ENCODE measurements at places on chromosomes 16 and 17.

DNA sequence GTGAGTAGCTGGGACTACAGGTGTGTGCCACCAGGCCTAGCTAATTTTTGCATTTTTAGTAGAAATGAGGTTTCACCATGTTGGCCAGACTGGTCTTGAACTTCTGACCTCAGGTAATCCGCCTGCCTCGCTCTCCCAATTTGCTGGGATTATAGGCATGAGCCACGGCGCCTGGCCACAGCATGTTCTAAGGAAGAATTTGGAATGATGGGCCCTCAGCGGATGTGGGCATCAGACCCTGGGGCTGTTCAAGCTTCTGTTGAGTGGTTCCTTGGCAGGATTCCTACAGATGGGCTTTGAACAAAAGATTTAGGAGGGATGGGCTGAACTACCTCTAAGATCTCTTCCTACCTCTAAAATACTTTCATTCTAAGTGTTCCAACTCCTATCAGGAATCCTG, 4.1 kb downstream of the PRPSAP2 start:
- no peak for DNase-seq

DNA sequence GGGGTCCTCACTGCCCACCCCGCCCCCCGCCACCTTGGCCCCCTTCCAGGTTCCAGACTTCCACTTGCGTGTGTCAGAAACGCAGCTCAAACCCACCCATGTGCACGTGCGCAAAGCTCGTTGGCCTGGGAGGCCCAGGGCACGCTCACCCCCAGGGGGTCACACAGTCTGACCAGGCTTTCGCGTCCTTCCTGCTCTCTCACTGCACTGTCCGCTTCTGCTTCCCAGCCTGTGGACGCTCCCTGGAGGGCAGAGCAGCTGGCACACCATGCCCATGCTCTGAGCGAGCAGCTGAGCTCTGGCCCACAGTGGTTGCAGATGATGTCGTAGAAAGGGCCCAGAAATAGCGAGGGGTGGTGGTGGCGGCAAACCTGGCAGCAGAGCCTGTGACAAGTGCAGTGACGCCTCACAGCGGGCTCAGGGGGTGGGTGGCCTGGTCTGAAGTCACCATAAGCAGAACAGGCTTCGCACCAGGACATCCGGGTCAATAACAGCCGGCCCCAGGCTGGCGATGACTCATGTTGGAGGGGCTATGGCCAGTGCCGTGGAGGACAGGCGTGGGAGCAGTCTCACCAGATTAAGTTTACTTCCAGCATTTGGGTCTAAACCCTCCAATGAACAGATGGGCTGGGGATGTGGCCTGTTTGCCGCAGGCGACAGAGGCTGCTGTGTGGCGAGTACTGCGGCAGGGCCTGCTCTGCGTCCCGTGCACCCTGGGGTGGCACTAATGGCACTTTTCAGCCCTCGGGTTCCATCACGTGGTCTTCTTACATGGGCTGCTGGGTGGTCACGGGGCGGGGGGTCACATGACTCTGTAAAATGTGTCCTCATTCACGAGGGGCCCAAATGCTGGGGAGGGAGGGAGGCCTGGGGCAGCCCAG, 49.0 kb downstream of the NT5M start:
- peak; percentile 14 for DNase-seq

GRCh38 chr17:9865586-9865985, 39.5 kb downstream of the RCVRN start:
- no peak for DNase-seq

GRCh38 chr16:10646581-10647263, 48.0 kb downstream of the TEKT5 start:
- no peak for DNase-seq

DNA sequence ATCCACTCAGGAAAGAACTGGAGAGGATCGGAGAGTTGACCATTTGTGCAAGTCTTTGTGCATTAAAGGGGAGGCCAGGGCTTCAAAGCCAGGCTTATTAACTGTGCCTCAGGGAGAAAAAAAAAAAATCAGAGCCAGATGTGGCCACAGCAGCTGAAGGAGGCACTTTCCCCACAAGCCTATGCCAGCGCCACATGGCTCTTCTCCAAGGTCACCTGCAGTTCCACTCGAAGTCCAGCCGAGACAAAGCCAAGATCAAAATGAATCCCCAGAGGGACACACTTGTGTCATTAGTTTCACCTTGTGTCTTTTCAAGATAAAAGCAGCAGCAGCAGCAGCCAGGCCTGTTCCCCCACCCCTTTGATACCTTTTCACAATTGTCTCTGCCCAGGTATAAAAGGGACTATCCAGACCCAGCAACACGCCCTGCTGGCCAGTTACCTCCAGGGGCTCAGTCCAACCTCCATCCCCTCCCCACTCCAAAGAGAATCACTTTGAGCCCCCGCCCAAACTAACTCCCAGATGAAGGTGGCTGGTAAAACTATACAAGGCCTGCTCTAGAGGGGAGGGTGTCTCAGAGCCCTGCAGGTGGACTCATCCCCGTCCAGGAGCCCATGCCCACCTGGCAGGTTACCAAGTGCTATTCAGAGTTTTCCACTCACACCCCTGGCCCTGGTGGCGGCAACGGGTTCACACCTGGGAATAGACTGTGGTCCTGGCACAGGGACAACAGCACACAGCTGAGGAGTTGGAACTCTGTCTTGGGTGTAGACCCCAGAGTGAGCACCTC, 29.2 kb downstream of the AXIN2 start:
- DNase-seq = no peak

DNA sequence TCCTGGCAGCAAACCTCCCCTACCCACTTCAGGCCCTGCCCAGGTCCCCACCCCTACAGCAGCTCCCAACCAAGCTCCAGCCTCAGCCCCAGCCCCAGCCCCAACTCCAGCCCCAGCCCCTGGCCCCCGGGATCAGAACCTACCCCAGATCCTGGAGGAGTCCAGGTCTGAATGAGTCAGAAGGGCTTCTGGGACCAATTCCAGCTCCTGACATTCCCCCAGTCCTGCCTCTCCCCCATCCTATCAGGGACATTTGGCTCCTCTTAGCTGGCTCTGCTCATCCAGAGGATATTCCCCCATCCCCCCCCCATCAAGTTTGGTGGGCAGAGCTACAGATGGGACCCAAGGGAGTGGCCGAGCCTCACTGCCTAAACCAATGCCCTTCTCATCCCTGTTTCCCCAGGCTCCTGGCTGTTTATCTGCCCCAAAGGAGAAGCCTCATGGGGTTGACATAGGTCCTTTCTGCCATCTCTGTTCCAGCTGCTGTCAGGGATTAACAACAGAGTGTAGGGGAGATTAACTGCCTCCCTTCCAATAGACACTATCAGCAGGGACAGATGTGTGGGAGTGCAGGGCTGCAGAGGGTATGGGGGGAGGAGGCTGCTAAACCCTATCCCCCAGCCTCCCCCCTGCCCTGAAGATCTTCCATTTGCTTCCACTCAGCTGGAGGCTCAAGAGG, 16.5 kb downstream of the CNTNAP1 start:
- peak; percentile 93 for DNase-seq

- DNase-seq = no peak
Observed at GRCh38 chr17:78258323-78259191, 27.1 kb downstream of the TMEM235 start.

- DNase-seq = peak; percentile 48
Observed at GRCh38 chr17:56678249-56679114, 85.0 kb downstream of the NOG start.

GRCh38 chr16:30005341-30006094, 5.3 kb downstream of the DOC2A start:
- peak; percentile 82 for DNase-seq

GRCh38 chr17:18025241-18025944, 13.6 kb downstream of the ATPAF2 start:
- DNase-seq = no peak

DNA sequence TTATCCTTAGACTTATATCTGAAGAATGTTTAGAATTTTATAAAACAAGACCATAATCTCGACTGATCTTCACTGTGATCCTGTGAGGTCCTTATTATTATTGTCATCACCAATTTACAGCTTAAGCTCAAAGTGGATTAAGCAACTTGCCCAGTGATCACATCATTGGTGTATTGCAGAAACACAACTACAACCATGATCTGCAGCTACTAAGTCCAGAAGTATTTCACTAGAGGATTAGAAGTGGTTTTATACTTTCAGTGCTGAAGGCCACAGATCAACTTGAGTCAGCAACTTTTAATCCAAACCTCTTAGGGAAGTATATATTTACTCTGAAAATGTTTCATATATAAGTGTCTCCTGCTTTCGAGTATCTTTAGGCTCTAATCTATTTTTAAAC, 624.3 kb upstream of the SOX9 start:
- DNase-seq = no peak

GRCh38 chr16:9458816-9459215, 367.4 kb downstream of the HAPSTR1 start:
- DNase-seq = no peak

DNA sequence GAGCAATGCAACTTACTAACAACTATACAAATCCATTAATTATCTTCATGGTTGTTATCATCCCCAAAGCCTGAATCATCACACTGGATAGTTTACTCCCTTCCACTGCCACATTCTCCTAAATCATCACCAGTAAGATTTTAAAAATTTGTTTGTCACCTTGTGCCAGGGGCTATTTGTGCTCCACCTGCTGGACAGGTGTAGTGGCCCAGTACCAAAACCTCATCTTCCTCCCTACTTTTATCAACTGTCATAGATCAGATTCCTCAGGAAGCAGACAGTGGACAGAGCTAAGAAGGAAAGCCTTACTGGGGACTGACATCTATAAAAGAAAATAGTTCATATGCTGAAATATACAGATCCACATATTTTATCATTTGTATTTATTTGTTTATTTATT, 280.4 kb downstream of the CDH11 start:
- DNase-seq = no peak

DNA sequence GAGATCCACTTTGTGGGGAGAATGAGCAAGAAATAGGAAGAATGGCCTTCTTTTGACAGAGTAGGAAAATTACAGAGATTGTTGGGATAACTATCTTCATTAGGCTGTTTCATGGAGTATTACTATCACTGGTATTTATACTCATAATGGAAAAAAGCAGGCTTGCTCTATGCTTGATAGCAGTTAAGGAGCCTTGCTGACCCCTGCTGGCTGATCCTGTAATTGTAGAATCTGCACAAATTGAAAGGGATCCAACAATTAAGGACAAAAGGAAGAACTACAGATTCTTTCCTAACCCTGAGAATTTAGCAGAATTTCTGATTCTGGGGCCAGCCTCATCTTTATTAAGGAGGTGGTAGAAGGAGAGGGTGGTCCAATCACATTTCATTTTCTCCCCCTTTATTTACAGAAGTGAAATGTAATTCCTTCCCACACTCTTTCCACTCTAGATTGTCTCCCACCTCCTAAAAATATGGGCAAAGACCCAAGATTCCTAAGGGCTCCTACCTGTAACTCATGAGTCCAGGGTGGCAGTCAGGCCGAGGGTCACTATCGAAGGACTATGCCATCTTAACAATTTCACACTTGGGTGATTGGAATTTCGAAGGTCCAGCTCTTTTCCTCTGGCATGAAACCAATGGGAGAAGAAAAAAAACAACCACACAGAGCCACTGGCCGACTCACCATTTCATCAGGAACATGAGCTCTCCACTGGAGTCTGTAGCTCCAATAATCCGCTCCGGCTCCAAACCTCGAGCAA, 26.3 kb downstream of the NFE2L1 start:
- peak; percentile 75 for DNase-seq
